Skeletal muscle cell (primary cell): ENCODE measurements at places on chromosomes 5 and 9.
A peak's percentile ranks its signal among the peaks of the same experiment; 100 is the strongest.

DNA sequence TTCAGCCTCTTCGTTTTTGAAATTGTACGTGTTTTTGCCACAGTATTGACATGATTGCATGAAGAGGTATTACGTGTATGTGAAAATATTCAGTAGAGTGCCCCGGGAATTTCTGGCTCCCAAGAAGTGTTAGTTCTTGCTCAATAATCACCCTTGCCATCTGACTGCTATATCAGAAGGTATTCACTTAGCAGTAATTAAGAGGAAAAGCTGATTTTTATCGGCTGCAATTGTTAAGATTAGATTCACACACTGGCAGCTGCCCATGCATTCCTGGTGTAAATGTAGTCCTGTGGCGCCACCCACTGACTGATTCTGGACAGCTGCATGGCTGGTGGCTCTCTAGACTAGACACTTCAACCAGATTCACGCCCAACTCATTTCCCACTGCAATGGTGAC is 440.1 kb upstream of the ADAMTS16 start:
- peak; percentile 2 for DNase-seq

GRCh38 chr5:98722188-98722587 is 51.3 kb upstream of the RGMB start:
- no peak for DNase-seq

GRCh38 chr9:87533271-87533670 is 35.6 kb downstream of the DAPK1 start:
- no peak for DNase-seq

DNA sequence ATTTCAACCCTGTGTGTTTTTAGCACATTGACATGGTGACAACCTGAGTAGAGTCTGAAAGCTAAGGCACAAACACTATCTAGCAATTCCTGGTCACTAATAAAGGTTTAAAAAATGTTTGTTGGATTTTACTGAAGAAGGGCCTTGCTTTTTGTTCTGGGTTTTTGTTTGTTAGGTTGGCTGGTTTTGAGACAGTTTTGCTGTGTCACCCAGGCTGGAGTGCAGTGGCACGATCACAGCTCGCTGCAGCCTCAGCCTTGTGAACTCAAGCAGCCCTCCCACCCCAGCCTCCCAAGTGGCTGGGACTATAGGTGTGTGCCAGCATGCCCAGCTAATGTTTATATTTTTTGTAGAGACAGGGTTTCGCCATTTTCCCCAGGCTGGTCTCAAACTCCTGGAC is 39.0 kb downstream of the PRKACG start:
- DNase-seq = no peak

GRCh38 chr5:40480392-40480791 is 199.3 kb upstream of the PTGER4 start:
- no peak for DNase-seq
